ENCODE measurements at places on chromosomes 1 and 21.

DNA sequence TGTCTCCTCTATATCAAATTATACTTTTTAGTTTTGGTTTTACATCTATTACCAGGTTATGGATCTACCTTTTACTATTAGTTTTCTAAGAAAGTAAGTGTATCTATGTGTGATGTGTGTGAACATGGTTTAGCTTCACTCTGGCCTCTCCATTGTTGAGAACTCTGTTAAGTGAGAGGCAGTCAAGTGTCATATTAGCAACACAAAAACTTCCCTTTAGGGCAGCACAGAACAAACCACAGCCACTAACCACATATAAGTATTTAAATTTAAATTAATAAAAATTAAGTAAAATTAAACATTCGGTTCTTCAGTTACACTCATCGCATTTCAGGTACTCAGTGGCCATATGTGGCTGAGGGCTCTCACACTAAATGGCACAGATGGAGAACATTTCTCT is 96.6 kb downstream of the DPYD start:
- DNase-seq = no peak

- no peak for DNase-seq
These were observed 38.3 kb downstream of the ODF2L start for GRCh38 chr1:86357796-86358195.

GRCh38 chr1:23558872-23559135 is 497 bp downstream of the ID3 start:
- no peak for DNase-seq

- no peak for DNase-seq
These were observed 1.9 kb downstream of the IGSF8 start for GRCh38 chr1:160096274-160097116.

GRCh38 chr21:33481314-33481943 is 1.7 kb upstream of the TMEM50B start:
- DNase-seq = no peak

- no peak for DNase-seq
These were observed 31.5 kb downstream of the RGS8 start for GRCh38 chr1:182652933-182653332.

DNA sequence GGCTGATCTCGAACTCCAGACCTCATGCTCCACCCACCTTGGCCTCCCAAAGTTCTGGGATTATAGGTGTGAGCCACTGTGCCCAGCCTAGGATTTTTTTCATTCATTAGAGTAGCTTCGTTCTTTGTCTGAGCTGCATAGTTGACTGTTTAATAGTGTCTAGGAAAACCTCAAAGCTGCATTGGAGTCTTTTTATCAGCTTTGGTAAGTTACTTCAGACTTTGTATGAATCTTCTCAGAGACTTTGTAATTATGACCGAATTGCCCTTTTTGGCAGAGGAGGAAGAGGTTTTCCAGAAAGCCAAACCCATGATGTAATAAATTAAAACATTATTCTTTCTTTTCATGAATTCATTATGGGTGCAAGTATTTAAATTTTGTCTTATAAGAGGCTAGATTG is 5.1 kb downstream of the DNAJB4 start:
- no peak for DNase-seq

GRCh38 chr1:182092336-182092735 is 30.8 kb upstream of the ZNF648 start:
- no peak for DNase-seq

- DNase-seq = no peak
These were observed 29.3 kb downstream of the NUP133 start for GRCh38 chr1:229478852-229479251.

- DNase-seq = no peak
These were observed 2.2 kb upstream of the KCNA3 start for GRCh38 chr1:110676970-110677369.

GRCh38 chr1:78095593-78095992 is 49.8 kb downstream of the GIPC2 start:
- no peak for DNase-seq

DNA sequence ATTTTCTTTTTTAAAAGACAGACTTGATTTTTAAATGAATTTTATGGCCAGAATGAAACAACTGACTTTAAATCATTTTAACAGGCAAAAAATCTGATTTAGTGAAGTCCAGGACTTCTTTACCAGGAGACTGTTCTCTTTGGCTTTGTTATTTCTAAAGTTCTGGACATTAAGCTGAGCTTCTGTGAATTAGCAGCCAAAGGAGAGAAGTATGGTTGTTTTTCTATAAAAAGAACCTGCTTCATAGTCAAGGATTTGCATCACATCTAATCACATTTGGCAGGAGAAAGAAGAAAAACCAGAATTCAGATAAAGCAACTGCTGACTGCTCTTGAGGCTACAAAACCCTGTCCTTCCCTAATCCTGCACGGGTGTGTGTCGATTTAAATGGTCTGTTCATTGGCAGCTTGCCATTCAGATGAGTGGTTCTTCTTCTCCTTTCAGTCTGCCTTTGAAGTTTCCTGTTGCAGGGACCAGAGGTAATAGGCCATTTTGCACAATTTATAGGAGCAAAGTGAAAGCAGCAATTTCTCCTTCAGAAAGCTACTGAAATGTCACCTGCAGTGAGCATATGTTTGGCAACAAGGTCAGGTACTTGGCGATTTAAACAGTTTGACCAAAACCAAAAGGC is 215.4 kb downstream of the OLFM3 start:
- DNase-seq = no peak

GRCh38 chr1:71054791-71055190 is 7.2 kb upstream of the PTGER3 start:
- no peak for DNase-seq

DNA sequence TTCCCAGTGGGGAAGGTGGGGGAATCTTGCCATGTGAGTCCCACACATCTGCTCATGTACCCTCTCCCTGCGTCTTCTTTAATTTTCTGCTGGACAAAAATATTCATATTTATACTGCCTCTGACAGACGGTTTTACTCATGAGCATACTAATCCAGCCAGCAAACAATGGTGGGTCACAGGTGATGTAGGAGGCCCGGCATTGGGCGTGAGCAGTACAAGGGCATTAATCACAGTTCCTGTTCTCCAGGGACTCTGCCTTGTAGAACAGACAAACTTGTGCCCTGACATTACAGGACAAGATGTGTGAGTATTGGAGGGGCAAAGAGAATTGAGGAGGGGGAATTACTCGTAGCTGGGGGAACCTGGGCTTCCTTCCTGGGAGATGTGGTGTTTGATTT is 25.0 kb downstream of the MTARC1 start:
- DNase-seq = no peak

- DNase-seq = peak; percentile 44
These were observed 7.9 kb downstream of the TIAM1 start for GRCh38 chr21:31335957-31336738.

GRCh38 chr1:61670445-61670844 is 54.5 kb downstream of the TM2D1 start:
- DNase-seq = no peak

- DNase-seq = no peak
These were observed 55.8 kb downstream of the YARS1 start for GRCh38 chr1:32761253-32761877.

GRCh38 chr21:42058631-42059111 is 12.4 kb upstream of the UMODL1 start:
- DNase-seq = no peak

DNA sequence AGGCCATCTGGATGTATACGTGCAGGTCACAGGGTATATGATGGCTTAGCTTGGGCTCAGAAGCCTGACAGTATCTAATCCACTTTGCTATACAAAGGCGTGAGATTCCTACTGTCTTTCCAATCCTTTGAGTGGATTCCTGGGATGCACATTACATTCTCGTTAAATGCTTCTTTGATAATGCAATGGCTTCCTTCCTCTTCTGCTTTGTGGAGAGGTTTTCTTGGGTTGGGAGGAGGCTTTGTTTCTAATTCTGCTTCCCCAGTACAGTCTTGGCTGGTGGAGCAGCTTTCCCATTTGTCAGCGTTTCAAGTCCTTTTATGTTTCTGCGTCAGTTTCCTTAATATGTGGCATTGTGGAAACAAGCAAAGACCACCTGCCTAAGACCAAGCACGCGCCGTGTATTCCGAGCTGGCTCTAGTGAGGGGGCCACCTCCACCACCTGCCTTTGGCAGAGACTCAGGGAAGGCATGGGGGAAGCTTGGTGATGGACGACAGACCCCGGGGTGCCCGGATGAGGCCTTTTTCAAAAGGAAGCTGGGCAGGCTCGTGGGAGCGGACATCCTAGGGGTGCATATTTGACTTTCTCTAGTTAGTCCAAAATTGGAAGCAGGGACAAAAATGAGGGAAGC is 72.7 kb downstream of the WDR4 start:
- DNase-seq = no peak

GRCh38 chr21:31802331-31802730 is 70.4 kb upstream of the SCAF4 start:
- no peak for DNase-seq

DNA sequence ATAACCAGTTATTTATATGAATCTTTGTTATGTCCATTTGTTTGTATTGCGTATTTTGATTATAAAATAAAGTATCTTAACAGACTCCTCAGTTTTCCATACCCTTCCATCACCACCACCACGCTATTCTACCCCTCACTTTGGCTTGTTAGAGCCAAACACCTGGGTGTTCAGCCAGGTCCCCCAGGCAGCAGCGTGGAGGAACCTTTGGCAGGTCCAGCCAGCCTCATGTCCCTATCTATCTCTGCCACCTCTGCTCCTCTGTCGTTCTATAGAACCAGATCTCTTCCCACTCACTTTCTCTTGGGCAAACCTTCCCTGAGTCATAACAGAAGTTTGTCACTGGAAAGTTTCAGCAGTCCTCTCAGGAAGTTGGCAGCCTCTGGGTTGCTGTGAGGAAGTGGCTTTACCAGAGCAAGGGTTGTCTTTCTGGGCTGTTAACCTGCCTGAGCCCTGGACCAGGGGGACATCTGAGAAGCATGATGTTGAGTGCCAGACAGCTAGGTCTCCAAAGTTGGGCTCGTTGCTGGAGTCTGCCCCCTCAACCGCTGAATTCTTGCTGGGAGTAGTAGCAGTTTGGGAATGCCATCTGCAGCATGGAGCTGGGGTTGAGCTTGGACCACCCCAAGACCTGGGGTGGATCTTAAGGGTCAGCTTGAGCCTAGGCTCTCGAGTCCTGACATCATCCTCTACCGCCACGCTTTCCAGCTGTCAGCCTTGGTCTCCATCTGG is 996 bp upstream of the SH3BGRL3 start:
- no peak for DNase-seq

DNA sequence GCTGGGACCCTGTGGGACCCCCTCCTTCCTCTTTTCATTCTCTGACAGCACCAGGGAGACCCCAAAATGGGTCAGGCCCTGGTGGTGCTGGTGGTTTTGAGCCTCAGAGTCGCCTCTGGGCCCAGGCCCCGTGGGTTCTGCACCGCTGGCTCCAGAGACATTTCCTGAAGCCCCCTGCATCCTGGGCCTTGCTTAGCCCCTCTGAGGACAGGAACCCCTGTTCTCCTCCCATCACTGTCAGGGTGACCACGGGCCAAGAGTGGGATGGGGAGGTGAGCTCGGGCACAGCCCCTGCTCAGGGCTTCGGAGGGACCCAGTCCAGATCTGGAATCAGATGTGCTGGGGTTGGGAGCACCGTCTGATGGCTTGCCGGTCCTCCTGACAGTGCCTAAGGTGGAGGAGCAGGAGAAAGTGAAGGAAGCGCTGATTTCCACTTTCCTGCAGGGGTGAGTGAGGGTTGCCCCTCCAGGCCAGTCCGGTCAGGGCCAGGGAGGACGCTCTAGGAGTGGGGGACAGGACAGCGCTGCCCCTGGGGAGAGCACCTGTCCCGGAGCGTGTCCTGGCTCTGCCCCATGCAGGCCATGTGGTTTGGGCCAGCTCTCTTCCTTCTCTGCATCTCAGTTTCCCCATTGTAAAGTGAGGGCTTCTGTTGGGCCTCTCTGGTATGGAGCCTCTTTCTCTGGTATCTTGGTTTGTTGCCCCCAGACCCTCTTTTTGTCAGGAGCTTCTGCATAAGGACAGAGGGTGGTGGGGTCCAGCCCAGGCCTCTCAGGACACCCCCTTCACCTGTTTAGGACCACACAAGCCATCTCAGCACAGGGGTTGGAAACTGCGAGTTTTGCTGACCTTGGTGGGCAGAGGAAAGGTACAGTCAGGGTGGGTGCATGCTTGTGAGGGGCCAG is 71.0 kb downstream of the TRIM11 start:
- DNase-seq = no peak

- DNase-seq = no peak
These were observed 230.4 kb downstream of the DNM3 start for GRCh38 chr1:172071746-172072145.

- no peak for DNase-seq
These were observed 26.1 kb downstream of the WNT9A start for GRCh38 chr1:227921461-227922185.

- DNase-seq = no peak
These were observed 5.2 kb downstream of the KAZN start for GRCh38 chr1:14603645-14604044.

DNA sequence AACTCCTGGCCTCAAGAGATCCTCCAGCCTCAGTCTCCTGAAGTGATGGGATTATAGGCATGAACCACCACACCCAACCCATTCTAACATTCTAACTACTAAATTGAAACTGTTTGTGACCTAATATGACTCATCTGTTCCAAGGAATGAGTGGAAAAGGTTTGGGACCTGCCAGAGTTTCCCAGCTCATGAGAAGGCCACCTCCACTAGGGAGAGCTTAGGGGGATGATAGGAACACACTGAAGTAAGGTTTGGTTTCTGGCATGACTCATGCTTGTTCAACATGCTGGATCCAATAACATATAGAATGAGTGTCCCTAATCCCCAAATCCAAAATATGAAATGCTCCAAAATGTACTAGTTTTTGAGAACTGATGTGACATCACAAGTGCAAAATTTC is 18.9 kb upstream of the SCAF4 start:
- DNase-seq = no peak

- no peak for DNase-seq
These were observed 18.2 kb upstream of the AGO1 start for GRCh38 chr1:35864813-35865212.

- no peak for DNase-seq
These were observed 12.6 kb upstream of the OR6N2 start for GRCh38 chr1:158793604-158794003.

DNA sequence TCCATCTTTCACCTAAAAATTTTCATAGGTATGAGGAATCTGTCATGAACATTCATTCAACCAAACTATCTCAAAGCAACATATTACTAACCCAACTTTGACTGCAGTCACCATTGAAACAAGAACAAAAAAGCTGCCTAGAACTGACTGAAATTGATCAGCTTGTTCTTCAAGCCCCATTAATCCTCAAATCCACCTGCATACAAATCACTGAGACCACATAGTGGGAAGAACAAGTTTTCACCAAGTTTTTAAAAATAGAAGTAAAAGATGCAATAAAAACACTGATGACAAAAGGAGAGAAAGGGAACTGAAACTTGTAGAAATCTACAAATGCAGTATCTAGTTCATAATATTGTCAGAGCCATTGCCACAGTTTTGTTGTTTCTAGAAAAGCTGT is 6.1 kb downstream of the SORT1 start:
- DNase-seq = no peak

DNA sequence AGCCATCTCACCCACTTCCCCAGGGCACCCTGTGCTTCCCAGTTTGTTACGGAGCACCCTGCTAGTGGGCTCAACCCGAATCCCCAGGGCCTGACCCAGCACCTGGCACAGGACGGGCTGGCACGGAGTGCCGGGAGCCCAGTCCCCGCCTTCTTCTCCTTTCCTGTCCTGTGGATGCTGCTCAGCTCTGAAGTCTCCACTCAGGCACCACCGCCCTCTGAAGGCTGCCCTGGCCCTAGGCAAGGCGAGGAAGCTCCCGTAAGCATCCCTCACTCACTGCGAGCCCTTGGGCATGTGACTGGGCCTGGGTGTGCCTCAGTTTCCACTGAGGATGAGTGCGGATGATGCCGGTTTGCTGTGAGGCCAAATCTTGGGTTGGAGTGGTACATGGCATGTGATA is 21.8 kb downstream of the SLC1A7 start:
- DNase-seq = no peak

All from brain pericyte (primary cell).